Activated CD4-positive, alpha-beta T cell treated with anti-CD3 and anti-CD28 coated beads, Interleukin-2, amount 10 ng/mL, durations not matched to agents 24 days and 14 days (primary cell): ENCODE measurements at places on chromosomes 4 and X. TPM values are rescaled to one million over a fixed set of nuclear protein-coding genes. Genes with fewer than 3 reads are reported as not detected.

DNA sequence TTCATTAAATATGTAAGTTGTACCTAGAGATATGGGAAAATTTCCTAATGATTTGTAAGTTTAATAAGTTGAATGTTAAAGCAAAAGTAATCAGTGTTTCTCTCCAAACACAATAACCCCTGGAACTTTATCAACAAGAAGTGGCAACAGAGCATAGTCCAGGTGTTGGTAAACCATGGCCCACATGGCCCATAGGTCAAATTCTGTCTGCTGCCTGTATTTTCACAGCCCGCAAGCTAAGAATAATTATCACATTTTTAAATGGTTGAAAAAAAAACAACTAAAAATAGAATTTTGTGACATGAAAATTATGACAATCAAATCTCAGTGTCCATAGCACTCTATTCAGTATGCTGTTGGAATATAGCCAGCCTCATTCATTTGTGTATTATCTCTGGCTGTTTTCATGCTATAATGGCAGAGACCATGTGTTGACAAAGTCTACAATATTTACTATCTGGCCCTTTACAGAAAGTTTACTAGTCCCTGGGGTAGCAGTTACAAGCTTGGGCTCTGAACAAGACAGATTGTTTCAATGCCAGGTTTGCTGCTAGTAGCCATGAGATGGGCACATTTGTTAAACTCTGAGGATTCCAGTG is 395.8 kb downstream of the GASK1B start:
- no peak for DNase-seq

DNA sequence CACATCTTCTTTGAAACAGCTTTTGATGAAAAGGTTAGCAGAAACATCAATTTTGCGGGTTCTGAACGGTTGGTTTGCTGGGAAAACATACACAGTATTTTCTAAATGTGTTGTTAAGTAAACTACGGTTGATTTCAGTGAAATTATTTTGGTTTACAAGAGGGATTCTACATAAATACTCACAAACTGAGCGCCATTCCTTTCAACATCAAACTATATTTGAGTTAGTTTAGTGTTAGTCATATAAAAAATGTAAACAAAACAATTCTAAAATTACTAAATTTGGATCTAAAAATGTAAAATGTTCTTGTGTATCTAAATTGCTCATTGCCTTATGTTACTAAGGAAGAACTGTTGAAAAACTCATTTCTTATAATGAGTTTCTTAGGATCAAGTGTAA is 425.6 kb downstream of the PCDH18 start:
- no peak for DNase-seq

DNA sequence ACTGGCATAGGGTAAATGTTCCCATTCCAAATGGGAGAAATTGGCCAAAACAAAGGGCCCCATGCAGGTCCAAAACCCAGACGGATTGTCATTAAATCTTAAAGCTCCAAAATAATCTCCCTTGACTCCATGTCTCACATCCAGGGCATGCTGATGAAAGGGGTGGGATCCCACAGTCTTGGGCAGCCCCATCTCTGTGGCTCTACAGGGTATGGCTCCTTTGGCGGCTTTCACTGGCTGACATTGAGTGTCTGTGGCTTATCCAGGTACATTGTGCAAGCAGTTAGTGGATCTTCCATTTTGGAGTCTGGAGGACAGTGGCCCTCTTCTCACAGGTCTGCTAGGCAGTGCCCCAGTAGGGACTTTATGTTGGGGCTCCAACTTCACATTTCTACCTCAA is 772.9 kb upstream of the INTU start:
- DNase-seq, result no peak

- DNase-seq, result no peak
Observed at GRCh38 chrX:57156397-57157049, 19.3 kb upstream of the SPIN2A start.

DNA sequence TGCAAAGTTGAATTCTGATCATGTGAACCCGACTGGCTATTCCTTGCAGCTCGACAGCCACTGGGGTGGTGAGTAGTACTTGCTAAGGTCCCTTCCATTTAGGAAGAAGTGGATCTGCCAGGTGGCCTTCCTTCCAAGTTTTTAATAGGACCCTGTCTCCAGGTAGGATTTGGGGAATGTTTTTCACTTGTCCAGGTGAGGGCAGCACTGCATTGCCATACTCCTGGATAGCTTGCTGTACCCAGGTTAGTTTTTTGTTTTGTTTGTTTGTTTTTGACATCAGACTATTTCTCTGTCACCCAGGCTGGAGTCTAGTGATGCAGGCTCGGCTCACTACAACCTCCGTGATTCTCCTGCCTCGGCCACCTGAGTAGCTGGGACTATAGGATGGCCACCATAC is 29.8 kb downstream of the SAGE1 start:
- DNase-seq, result no peak

- DNase-seq, result no peak
Observed at GRCh38 chr4:171676555-171677215, 136.5 kb upstream of the GALNTL6 start.

DNA sequence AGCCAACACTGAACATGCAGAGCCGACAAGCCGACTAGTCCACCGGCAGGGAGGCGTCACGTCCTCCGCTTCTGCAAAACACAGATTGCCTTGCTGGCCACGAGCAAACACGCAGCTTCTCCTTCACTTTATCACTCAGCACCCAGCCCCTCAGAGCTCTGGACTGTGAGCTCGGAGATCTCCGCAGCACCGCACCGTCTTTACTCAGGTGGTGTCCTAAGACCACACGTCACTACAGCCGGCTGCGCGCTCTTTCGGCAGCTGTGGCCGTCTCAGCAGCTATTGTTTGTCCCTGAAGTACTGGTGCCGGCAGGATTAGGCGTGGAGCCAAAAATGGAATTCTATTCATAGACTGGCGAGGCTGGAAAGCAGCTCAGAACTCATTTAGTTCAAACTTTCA is 72.0 kb downstream of the FAT1 start:
- no peak for DNase-seq

GRCh38 chrX:10010686-10011085 is 43.5 kb downstream of the CLDN34 start:
- no peak for DNase-seq

DNA sequence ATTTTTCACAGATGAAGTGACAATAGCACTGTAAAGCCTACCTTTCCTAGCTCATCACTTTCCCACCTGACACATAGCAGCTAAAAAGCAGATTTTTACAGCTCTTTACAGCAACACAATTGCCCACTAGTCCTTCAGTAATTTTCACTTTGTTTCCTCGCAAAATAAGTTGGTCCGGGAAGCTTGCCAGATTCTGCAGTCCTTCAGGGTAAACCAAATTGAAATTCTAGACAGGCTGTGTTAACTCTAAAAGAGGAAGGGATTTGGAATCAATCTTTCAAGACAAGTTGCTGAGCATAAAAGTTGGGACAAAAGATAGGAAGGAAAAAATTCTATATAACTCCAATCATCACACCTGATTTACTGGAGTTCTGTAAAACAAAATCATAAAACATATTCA is 8.7 kb downstream of the C1QTNF7 start:
- no peak for DNase-seq

GRCh38 chrX:10190367-10190766 is 33.6 kb downstream of the CLCN4 start:
- DNase-seq, result no peak

- DNase-seq, result no peak
Observed at GRCh38 chr4:176123710-176124407, 58.2 kb downstream of the WDR17 start.

GRCh38 chrX:590693-591404 is 39.7 kb upstream of the SHOX start:
- peak; percentile 20 for DNase-seq

DNA sequence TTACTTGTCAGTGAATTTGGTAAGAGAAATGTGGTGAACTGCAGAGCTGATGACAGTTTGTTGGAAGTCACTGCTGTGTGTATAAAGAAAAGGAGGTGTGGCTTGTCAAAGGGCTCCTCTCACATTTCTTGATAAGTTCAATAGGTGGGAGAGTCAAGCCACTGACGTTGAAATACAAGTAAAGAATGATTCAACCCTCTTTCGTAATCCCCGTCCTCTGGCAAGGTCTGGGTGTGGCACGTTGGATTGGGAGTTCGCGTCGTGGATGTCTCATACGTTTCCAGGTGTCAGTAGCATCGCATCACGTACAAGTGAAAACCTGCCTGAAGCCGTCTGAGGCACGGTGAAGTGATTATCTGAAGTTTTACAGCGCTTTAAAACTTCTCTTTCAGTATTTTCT is 76.4 kb downstream of the EGF start:
- no peak for DNase-seq

- no peak for DNase-seq
Observed at GRCh38 chr4:139783741-139784484, 118.3 kb downstream of the MGST2 start.

MTMR8 gene
- total RNA-seq, result 2.7 and 4.2 TPM in 2 replicates

SSX2B gene
- not detected in 2 replicates for total RNA-seq

H2AZ1 gene
- total RNA-seq, result 477 TPM in 2 replicates

CRLF2 gene
- total RNA-seq, result 0.95 and 1.5 TPM in 2 replicates

GABRA4 gene
- not detected in 2 replicates for total RNA-seq
